ENCODE measurements at places on chromosomes 4 and X.

GRCh38 chrX:47577424-47577823 lies 4.8 kb upstream of the TIMP1 start:
- no peak for DNase-seq

GRCh38 chrX:103356858-103357257 lies 552 bp downstream of the TCEAL9 start:
- no peak for DNase-seq

GRCh38 chr4:135368831-135369230 lies 1167.2 kb upstream of the PABPC4L start:
- no peak for DNase-seq

GRCh38 chr4:10186228-10187214 lies 69.9 kb upstream of the WDR1 start:
- no peak for DNase-seq

DNA sequence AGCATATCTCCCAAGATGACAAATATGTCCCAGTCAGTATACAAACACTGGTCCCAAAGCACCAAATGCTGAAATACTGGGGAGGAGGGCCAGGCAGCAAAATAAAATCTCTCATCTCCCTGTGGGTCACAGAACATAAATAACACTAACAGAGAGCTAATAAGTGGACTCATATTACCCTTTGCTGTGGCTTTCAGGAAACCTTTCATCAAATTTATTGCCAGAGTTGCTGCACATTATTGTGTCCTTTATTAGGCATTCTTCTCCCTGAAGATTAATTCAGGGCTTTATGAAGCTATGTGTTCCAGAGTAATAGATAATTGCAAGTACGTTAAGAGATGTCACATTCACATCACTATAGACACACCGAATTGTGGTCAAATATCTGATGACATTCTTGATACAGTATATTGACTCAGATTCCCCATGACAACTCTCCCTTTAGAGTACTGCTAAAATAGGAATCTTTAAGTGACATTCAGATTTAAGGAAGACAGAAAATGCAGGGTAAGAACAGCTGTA lies 124.1 kb upstream of the PRR32 start:
- no peak for DNase-seq

DNA sequence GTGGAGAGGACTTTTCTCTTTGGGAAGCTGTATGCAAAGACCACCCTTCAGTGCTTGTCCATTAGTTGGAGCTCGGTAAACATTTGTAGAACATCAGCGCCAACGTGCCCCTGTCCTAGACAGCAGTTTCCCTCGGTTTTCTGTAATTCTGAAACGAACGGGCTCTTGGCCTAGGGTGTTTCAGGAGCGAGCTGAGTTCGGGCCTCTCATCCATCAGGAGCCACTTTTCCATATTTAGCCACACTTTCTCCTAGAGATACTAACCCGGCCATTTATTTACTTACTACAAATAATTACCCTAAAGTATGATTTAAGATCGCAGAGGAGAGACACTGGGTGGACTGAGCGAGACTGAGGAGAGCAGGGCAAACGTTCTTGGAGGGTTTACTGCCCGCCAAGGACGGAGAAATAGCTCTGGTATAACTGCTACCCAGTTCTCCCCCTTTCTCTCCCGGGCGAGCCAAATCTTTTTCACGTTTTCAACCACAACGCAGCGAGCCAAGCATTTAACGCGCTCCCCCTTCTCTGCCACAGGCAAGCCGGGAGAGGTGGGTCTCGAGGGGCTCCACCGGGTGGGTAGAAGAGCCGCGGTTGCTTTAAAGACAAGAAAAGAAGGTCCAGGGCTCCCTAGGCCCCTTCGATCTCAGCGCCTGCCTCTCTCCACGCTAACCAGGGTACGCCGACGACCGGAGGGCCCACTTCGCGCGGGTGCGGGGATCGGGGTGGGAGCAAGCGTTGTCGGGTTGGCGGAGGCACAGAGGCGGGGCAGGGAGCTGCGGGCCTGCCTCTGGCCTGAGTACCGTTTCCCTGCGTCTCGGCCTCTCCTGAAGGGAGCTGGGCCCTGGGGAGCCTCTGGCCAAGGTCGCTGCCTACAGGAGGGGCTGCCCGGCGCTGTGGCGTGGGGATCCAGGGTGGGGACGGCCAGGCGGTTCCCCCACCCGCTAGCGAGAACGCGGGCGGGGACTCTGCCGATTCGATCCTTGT lies 10.8 kb upstream of the PITX2 start:
- no peak for DNase-seq

DNA sequence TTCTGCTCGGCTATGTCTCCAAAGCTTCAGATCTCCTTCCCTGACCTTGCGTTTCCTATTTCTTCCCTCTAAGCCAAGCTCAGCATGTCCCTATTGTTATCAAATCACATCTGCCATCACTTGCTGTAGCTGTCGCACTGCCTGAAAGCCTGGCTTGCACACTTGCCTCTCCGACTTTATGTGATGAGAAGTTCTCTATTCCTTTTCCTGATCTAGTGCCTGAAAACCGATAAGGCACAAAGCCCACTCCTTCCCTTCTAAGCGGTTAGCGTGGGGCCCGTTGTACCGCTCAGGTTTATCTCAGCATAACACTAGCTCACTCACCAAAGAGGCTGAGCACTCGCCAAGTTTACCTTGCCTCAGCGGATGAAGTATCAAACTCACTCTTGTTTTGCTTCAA lies 816 bp downstream of the NMU start:
- no peak for DNase-seq

GRCh38 chr4:8153441-8153840 lies 5.2 kb downstream of the ABLIM2 start:
- DNase-seq: no peak

- DNase-seq: no peak
Measured at GRCh38 chrX:39022106-39022505, 220.8 kb downstream of the MID1IP1 start.

DNA sequence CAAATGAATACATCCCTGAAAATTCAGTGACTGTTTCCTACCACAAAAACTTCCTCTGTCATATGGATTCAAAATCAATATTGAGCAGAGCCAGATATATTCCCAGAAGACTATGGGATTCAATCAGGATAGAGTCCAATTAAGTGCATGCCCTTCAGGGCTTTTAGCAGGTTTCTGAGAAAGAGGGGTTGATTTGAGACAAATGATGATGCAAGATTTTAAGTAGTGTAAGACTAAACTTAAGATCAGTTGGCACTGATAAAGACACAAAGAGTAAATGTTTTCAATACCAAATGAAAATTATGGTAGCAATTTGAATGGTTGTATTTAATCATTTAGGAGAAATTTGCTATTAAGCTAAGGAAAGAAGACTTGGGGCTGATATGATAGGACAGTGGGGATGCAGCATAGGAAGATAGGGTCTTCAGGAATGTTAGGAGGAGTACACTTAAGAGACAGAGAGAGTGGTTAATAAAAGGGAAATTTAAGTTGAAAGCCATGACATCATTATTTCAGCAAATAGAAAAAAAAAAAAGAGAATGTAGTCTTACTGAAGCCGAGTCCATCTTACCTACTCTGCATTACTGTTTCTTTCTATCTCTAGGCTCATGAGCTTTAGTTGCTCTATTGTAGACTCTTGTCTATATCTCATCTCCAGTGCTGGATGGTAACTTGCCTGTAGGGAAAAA lies 32.0 kb upstream of the XK start:
- no peak for DNase-seq

GRCh38 chrX:54479136-54480111 lies 16.6 kb downstream of the FGD1 start:
- no peak for DNase-seq

DNA sequence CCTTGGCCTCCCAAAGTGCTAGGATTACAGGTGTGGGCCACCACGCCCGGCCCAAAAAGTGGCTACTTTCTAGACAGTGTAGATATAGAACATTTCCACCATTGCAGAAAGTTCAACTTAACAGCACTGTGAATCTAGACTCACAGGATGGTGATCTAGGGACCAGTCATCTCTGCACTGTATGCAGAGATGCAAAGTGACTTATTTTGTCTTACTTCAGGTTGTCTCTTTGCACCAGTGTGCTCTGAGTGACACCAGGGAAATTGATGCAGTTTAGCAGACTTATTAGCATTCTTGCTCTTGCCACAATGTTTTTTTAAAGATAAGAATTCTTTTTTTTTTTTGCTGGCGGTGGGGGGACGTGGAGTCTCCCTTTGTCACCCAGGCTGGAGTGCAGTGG lies 12.8 kb upstream of the FOXO4 start:
- DNase-seq: no peak

GRCh38 chrX:127879585-127879984 lies 172.6 kb downstream of the ACTRT1 start:
- DNase-seq: no peak

DNA sequence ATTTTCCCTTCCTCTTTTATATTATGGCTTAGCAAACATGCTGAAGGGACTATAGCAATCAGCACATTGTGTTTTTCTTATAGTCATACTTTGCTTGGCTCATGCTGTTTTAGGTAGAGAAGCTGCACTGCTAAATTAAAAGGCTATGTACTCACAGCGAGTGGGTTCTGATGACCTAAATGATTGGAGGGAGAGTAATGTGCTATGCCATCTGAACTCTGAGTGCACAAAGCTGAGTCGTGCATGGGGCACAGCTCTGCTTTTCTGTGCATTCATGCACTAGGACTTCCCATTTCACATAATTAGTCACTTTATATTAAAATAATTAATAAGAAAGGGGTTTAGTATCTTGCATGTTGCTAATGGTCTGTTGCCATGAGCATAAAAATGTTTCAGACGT lies 132.7 kb upstream of the ADGRL3 start:
- DNase-seq: no peak

GRCh38 chr4:153176938-153177337 lies 27.3 kb upstream of the TRIM2 start:
- no peak for DNase-seq

Data from stimulated activated naive CD4-positive, alpha-beta T cell treated with Interleukin-2 at 50 U/mL for 16 hours (primary cell).